ENCODE measurements at places on chromosomes 11 and 22. TPM values are rescaled to one million over a fixed set of nuclear protein-coding genes. Genes with fewer than 3 reads are reported as not detected.

DNA sequence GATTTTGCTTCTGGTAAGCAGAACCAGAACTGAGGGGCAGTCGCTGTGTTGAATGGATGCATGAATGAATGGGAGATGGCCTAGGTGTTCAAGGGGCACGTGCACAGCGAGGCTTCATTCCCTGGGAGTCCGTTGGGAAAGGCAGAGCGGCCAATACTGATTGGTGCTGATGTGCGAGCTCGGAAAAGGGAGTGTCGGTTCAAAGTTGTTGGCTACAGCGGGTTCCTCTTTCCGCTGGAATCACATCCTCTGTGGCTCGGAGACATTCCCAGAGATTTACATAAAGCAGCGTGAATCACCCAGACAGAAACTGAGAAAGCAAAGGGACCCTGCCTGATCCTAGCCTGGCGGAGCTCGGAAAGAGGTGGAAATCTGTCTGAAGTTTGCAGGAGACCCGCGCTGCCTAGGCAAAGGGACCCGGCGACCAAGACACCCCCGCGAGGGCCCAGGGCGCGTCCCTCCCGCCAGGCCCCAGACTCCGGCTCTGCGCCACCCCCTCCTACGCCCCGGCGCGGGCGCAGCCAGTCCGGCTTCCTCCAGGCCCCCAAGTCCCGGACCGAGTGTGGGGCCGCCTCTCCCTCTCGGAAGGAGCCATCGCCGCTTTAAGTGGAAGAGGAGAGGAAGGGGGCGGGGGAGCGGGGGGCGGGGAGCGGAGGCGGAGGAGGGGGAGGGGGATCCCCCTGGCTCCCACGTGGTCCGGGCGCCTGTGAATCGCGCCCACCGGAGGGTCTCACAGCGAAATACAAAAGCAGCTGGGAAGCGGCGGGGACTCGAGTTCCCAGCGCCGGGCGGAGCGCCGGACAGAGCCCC lies at the start of gene FJX1:
TSS of gene FJX1 (plus strand) at position 774 of the 810 bp plus-strand sequence. CDS start 177 bp downstream, outside the sequence.
- peak; percentile 97 for DNase-seq

DNA sequence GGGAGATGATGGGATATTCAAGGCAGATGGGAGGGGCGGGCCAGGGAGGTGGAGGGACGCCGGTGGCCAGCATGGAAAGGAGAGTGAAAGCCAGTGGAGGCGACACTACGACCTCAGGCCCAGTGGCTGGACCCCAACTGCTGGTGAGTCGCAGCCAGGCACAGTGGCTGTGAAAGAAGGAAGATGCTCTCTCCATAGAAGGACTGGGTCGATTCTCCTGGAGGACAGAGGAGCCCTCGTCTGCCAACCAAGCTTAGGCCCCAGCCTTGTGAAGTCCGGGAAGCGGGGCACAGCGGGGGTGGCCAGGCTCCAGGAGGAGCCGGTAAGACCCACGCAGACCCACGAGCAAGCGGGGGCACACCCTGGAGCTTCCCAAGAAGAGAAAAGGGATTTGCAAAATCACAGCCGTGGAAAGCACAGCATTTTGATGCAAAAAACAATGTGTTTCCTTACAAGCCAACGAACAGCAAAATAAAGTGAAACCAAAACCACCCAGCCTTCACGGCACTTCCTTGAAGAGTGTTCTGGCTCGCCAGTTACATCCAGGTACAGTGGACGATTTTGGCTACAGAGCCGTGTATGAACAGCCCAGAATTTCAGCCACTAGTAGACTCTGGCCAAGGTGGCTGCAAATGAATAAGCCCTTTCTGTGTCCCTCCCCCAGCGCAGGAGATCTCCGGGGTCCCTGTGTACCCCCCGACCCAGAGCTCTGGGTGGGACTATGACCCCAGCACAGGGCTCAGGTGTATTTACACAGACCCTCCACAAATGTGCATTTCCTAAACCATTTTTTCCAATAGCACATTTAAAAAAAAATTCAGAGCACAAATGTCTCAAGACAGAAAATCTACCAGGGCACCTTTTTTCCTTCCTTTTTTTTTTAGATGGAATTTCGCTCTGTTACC lies 96.9 kb downstream of the TRMU start:
- DNase-seq: no peak

RHOD gene
- 8.7 TPM for total RNA-seq

CD3D gene
- total RNA-seq: 1.5 TPM

VSIG2 gene
- 0.48 TPM for total RNA-seq

OR5AK2 gene
- not detected for total RNA-seq
